ENCODE measurements at places on chromosomes 7 and 10.

DNA sequence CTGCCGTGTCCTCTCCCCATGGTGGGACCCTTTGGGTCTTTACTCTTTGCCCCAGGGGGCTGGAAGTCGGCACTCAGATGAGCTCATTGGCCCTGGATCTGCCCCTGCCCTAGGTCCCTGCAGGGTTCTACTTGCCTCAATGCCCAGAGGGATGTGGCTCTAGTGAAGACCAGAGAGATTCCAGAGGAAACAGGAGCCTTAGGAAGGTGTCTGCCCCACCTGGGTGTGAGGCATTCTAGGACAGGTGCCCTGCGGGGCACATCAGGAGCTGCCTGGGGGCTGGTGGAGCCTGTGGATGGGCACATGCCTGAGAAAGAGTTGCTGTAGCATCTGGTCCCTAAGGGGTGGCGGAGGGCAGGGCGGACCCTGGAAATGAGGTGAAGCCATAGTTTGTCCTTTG is 128.6 kb downstream of the ADCY1 start:
- DNase-seq = no peak

DNA sequence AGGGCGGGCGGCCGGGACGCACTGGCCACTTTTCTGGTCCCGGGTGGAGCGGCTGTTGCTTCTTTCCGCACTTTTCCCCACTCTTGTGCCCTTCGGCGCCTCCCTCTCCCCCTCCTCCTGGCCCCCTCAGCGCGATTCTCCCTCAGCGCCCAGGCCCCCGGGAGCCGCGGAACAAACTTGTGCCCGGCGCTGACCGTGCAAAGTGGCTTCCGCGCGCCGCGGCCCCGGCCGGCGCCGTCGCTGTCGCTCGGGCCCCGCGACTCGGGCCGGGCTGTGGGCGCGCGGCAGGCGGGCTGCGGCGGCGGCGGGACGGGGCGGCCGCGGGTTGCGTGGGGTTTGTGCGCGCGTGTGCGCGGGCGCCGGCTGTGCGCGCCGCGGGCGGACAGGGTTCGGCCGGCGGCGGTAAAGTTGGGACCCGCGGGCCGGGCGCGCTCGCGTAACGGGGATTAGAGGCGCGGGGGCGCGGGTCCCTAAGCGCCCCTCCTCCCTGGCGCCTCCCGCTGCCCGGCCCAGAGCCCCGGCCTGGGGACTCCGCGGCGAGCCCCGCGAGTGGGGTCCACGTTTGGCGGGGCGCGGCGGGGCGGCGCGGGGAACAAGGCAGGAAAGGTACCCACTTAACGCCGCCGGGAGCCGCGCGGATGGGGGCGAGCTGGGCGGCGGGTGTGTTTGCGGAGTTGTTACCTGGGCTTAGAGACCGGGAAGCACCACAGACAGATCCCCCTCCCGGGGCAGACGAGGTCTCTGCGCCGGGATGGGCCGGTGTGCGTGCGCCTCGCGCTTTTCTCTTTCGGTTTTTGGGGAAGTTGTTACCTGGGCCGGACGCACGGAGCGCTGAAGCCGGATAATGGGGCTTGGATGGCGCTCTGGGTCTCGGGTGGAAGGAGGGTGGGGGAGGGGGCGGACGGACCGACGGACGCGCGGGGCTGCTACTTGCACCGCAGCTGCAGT is 860 bp downstream of the ZEB1 start:
- DNase-seq = peak; percentile 24

DNA sequence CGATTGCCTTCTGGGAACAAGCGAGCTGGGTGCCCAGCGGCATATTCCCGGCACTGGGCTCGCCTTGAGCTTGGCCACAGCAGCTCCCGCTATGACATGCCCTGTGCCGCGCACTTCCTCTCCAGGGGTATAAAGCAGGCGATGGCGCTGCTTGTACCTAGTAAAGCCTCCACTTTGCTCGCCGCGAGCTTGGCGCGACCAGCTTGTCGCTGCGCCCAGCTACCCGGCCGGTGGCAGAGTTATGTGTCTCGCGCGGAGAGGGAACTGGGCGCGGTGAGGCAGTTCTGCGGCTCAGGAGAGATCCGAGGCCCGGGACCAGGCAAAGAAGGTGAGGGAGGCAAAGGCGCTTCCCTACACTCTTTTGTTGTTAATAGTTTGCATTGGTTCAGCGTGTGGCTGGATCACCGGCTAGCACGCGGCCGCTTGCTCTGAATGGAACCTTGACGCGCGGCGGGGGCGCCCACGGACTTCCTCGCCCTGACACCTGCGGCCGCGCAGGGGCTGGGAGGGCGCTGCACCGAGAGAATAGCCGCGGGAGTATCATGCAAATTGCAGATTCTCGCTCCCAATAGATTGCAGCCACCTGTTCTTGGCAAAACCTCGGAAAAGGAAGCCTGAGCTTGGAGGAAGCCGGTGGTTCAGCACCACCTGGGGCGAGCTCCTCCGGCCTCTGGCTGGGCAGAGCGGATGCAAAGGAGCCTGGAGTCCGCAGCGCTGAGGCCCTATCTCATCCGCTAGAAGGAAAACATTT is 3.0 kb upstream of the BUB3 start:
- peak; percentile 84 for DNase-seq

GRCh38 chr7:131186816-131187215 is 140.9 kb upstream of the MKLN1 start:
- DNase-seq = no peak

DNA sequence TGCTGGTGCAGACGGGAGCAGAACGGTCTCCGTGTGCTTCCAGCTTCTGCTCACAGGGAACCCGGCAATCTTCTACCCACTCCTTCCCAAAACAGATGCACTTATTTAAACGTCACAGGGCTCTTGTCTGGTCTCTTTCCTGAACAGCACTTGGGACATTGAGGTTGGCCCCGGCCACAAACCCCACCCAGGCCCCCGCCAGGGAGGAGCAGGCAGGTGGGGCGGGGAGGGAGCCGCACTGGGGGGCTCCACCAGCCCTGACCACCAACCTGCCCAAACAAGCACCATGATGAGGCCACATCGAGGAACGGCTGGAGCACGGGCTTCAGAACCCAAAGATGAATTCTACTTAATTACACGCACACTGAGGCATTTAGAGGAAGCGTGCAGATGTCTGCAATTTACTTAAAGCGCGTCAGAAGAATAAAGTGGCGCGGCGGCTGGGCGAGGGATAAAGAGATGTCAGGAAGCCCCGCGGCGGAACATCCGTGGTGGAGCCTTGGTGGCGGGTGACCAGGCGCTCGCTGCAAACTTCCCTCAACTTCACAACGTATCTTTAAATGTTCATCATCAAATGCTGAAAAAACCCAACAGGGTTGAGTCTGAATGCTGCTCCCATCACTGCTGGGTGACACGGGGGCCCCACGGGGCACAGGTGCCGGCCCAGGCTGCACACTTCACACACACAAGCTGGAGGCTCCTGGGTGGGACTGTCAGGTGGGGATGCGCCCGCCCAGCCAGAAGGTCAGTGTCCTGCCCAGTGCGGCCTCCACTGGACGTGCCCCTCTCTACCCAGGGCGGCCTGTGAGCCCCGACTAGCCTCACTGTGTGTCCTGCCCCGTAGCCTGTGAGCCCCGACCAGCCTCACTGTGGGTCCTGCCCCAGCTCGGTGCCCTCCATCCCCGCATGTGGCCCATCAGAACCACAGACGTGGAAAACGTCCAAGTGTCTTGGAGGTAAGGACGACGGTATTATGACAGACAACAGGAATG is 279.2 kb downstream of the MAD1L1 start:
- no peak for DNase-seq

GRCh38 chr10:21020545-21020944 is 123.4 kb upstream of the NEBL start:
- no peak for DNase-seq

DNA sequence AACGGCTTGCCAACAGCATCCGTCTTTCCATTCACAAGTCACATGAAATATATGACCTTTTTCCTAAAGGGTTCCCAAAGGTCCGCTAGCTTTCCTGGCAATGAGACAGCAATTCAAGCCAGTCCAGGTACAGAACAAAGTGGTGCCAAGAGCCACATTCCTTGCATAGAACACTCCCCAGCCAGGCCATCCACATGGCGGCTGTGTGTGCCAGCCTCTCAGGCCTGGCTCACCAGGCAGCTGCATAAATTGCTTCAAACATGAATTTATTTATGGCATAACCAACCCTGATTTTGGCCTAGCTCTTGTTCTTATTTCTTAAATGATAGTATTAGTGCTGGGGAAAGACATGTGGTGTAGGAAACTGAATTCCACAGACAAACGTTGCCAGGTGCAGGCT is 63.7 kb upstream of the CREB5 start:
- peak; percentile 15 for DNase-seq

- DNase-seq = no peak
These were observed 140.6 kb downstream of the KCNMA1 start for GRCh38 chr10:77496941-77497420.

GRCh38 chr10:129883626-129884397 is 80.3 kb downstream of the EBF3 start:
- no peak for DNase-seq

GRCh38 chr10:79340646-79341244 is 6.5 kb upstream of the PPIF start:
- peak; percentile 6 for DNase-seq

GRCh38 chr10:78532480-78533042 is 498.9 kb downstream of the RPS24 start:
- no peak for DNase-seq

DNA sequence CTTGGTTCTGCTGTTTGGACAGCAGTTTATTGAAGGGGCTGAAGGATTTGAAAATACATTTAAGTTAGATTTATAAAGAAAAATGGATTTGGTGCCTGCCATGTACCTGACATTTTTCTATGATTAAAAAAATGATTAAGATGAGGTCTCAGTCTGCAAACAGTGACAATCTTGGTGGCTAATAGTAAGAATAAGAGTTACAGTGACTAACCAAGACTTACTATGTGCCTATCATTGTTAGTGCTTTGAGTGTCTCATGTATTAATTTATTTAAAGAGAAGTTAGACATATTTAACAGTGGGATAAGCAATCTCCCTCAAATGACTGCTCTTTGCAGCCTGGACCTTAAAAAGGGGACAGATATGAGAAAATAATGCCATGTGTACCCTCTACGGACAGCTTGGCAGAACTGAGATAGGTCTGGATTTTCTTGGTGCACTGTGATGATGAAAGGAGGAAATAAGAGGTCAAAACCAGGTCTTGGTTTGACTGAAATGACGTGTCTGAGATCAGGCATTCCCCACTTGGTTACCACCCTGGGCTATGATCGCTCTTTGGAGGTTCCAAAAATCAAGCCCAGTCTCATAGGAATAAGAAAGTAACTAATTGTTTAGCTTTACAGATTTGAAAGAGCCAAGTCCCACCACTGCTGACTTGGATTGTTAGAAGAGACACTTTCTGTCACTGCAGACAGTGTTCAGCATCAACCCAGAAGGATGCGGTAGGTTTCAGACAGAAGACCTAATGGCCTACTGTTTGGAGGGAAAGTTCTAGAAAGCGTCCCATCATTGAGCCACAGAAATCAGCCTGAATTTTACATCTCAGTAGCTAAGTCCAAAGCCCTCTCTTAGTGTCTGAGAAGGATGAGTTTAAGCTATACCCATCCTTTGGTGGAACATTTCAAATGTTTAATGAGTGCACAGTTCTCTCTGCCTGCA is 2.1 kb downstream of the CASP7 start:
- DNase-seq = no peak

- DNase-seq = no peak
These were observed 167.6 kb downstream of the AUTS2 start for GRCh38 chr7:69765879-69766278.

DNA sequence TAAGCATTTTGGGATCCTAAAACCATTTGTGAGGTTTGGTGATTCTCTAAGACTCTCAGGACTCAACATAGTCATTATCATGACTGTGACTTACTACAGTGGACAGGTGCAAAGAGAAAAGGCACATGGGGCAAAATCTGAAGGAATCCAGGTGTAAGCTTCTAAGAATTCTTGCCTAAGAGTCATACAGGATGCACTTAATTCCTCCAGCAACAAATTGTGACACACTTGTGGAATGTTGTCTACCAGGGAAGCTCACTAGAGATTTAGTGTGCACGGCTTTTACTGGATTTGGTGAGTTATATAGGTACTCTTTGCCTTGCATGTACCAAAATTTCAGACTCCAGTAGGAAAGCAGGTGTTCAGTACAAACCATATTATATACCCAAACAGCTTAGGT is 47.9 kb downstream of the WAC start:
- DNase-seq = no peak

DNA sequence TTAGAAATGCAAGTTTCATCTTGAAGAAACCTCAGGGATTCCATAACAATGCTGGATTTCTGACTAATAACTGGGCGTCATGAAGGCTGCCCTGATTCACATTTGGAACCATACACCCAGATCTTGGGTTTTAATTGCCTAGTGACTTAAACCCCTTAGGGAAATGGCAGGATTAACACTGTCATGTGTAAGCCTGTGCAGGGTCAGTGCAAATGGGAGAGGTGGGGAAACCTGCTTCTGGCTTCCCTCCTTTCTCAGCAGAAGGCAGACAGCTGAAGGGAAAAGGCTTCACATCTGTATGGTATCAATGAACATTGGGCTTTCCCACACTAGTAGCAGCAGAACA is 364.2 kb downstream of the ANKRD30A start:
- DNase-seq = no peak

- DNase-seq = no peak
These were observed 88.9 kb upstream of the PAX2 start for GRCh38 chr10:100656454-100656853.

DNA sequence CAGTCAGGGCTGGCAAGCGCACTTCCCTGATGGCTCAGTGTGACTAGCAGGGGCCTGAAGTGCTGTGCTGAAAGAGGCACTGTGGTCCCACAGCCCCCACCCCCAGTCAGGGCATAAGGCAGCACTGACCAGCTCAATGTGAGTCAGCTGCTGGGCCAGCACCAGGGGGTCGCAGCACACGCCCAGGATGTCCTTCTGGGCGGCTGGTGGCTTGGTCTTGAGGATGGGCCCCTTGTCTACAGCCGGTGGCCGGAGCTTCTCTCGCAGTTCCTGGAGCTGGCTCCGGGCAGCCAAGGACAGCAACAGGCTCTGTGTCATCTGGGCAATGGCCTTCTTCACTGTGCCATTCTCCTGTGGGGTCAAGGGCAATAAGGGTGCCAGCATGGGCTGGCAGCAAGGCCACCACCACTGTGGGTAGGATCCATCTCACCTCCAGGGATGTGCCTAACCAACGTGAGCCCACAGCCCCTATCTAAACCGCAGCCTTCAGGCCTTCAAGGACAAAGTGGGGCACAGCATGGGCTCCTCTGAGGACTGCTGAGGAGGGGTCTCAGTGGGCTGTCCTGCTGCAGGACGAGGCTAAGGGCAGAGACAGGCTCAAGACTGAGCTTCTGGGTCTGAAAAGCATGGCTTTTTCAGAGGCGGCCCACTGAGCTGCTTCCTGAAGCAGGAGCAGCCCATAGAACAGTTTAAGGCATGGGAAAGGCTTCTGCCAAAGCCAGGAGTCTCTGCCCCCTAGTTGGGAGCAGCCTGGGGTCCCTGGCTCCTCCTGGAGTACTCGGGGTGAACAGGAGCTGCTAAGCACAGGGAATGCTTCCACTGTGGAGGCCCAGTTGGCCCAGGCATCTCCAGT is 62.5 kb downstream of the CSGALNACT2 start:
- DNase-seq = peak; percentile 34

DNA sequence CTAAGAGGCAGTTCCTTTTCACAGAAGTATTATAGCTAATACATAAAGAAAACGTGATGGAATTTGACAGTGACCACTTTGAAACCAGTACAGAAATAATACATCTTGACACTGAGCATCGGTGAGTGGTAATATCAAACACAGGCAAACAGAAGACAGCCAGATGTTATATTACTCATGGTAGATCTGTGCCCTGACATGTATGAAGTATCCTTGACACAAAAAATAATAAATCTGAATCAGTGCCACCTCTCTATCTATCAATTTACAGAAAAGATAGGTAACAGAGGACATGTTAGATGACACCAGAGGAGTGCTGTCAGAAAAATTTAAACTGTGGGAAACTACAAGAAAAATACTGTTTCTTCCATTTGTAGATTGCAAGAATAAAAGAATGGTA is 217.4 kb upstream of the POT1 start:
- no peak for DNase-seq

Data from upper lobe of left lung (tissue), 6 donors.